ENCODE measurements at places on chromosomes 13 and 19. TPM values are rescaled to one million over a fixed set of nuclear protein-coding genes. Genes with fewer than 3 reads are reported as not detected.

- no peak for DNase-seq
Measured at GRCh38 chr13:105904034-105904742, 631.3 kb downstream of the EFNB2 start.

GRCh38 chr13:21698817-21699679, 28.2 kb downstream of the FGF9 start:
- DNase-seq: no peak

DNA sequence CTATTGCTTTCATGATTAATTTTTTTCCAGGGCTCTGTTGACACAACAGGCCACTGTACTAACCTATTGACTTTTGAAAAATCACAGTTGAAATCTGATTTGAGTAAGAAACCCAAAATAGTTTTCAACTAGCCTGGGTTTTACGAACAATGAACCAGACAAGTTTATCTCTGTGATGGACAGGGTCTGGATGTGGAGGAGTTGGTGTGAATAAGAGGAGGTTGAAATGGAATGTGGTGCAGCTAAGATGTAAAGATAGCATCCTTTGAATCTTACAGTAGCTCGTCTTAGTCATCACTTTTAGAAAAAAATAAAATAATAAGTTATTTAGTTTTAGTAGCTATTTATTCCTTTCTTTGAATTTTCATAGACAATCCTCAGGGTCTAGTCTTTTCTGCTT, 8.3 kb upstream of the OXGR1 start:
- DNase-seq: no peak

DNA sequence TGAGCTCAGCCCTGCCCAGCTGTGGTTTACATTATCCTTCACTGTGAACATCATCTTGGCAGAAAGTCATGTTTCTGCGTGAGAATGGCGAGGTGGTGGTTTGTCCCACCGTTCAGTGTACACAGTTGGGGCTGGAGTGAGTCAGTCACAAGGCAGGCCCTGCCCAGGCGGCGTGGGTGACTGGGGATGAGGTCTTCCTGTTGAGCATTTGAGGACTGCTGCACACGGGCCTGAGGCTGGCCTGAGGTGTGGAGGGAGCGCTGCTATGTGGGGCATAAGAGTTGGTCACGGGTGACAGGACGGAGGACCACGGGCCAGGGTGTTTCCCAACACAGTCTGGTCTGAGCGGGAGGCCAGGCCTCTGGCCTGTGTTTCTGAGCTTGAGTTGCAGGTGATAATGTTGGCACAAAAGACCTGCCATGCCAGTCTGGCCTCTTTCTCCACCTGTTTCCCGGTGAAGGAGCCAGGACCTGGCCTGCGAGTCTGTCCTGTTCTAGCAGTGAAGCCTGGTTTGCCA, 13.4 kb upstream of the C19orf33 start:
- DNase-seq: no peak

GRCh38 chr13:79589603-79590393, 108.8 kb downstream of the NDFIP2 start:
- no peak for DNase-seq

The CD37 gene
- 9.1 TPM for total RNA-seq

The KLC3 gene
- not detected for total RNA-seq

The DHDH gene
- total RNA-seq: not detected

The FXYD3 gene
- total RNA-seq: 2.3 TPM

Data from Right ventricle myocardium inferior (tissue), 1 donor.